Neural crest cell (in vitro differentiated cells): ENCODE measurements at places on chromosomes 1 and 21. TPM values are rescaled to one million over a fixed set of nuclear protein-coding genes. Genes with fewer than 3 reads are reported as not detected.

- peak; percentile 35 for DNase-seq
Measured at GRCh38 chr1:9615316-9616063, 26.8 kb downstream of the TMEM201 start.

VWA5B1 gene
- total RNA-seq = 0.30 and 0.44 TPM in 2 replicates

TRIM46 gene
- total RNA-seq = 9.8 and 10.0 TPM in 2 replicates

GRCh38 chr1:18154430-18155194 is 47.0 kb downstream of the IGSF21 start:
- no peak for DNase-seq

DPT gene
- total RNA-seq = not detected in 2 replicates
